ENCODE measurements at places on chromosomes 3 and 15. TPM values are rescaled to one million over a fixed set of nuclear protein-coding genes. Genes with fewer than 3 reads are reported as not detected.

Gene VILL
- total RNA-seq, result 13.0 TPM

Gene SCAMP5
- total RNA-seq, result 2.0 TPM

Gene SEMA6D
- 1.0 TPM for total RNA-seq

GRCh38 chr15:90789462-90789861, 72.3 kb downstream of the BLM start:
- DNase-seq, result no peak

GRCh38 chr3:113212150-113212843, 940 bp downstream of the BOC start:
- DNase-seq, result no peak

Gene APBA2
- 2.0 TPM for total RNA-seq

- no peak for DNase-seq
Observed at GRCh38 chr15:50181201-50181968, 611 bp upstream of the SLC27A2 start.

- DNase-seq, result no peak
Observed at GRCh38 chr3:107077391-107077790, 299.8 kb upstream of the CCDC54 start.

DNA sequence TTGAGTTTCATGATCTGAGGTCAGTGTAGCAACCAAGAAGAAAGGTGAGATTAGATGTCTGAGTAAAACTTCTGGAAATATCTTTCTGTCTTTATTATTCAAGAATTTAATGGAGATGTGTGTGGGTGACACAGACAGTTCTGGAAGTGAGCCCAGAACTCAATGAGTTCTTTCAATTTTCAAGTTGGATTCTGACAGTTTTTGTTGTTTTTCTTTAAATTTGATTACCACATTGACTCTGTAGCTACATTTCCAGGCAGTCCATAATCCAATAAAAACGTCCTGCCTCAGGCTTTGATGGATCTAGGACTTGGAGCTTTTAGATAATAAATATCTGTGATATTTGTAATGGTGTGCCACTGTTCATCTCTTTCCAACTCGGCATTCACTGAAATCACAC, 3.9 kb upstream of the PARP14 start:
- DNase-seq, result no peak

- DNase-seq, result no peak
Observed at GRCh38 chr3:160444411-160444810, 5.2 kb downstream of the TRIM59 start.

DNA sequence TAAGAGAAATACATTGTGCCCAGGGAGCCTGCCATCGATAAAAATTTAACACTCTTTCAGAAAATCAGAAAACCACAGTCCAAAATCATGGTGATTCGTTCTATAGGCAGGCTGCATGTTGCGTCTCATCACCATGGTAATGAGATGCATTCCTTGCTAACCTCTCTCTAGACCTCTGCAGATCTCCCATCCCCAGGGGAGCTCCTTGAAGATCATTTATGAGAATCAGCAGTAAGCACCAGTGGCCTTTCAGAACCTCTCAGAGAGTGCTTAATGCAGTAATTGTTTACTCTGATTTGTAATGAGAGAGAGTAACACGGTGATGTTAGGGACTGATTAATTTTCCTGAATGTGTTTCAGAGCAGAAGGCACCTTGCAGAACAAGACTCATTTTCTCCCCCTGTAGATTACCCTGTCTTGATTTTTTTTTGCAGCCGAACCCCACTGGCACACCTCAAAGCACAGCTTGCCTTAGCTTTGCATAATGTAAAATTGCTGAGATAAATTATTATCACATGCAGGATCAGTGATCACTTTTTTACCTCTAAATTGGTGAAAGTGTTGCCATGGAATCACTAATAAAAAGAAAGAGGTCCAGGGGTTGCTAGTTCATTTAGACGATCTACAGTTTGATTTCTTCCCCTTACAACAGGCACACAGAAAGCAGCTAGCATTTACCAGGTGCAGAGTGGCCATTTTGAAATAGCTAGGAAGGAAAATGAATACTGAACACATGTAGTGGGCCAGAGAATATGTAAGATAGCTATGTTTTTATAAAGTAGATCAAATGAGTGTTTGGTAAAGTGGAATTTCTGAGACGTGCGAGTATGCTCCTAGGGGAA, 98.9 kb upstream of the CHL1 start:
- DNase-seq, result no peak

GRCh38 chr3:45034612-45035252, 8.6 kb downstream of the CLEC3B start:
- no peak for DNase-seq

Gene KCNMB2
- total RNA-seq, result not detected

DNA sequence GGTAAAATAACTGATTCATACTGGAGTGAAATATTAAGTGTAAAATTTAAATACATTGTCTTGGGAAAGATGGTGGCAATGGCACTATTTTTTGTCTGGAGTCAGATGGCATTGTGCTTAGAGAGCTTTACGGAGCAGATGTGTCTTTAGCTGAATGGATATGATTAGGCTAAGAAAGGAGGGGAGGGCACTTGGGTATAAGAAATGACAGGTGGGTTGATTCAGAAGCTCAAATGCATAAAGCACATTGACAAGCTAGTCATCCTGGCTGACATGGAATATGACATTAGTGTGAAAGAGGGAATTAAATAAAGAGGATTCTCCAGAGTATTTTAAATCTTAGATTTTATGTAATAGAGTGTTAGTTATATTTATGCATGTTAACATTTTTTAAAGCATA, 570.1 kb upstream of the CBLB start:
- DNase-seq, result no peak

Gene DUOX1
- 99.2 TPM for total RNA-seq

DNA sequence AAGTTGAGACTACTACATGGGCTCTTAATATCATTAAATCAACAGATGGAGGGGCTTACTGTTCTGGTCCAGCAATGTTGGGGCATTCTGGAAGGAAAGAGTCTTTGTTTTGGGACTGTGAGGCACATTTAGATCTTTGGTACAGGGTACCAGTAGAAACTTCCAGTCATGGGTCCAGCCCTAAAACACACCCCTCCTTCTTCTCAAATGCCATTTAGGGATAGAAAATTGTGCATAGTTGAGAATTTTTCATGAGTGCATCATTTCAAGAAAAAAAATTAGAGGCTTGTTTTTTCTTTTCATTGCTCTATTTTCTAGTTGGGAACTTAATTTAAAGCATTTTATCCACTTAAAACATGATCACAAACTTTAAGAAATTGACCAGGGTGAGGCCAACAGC, 4.1 kb upstream of the RTP1 start:
- no peak for DNase-seq

DNA sequence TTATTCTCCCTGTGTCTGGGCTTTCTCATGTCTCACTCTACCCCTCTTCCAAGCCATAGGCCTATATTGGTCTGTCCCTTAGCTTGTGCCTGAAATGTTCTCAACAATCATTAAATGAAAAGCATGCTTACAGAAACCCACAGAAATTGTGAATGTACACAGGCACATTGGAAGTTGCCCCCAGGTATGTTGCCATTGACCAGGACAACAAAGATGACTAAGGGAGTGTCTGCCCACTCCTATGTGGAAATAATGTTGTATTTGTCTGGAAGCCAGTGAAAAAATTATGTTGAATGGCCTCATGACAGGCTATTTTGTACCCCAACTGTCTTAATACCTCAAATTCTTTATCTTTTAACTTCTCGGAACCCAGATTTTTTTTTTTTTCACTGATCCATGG, 102.0 kb downstream of the TPRG1 start:
- DNase-seq, result no peak

DNA sequence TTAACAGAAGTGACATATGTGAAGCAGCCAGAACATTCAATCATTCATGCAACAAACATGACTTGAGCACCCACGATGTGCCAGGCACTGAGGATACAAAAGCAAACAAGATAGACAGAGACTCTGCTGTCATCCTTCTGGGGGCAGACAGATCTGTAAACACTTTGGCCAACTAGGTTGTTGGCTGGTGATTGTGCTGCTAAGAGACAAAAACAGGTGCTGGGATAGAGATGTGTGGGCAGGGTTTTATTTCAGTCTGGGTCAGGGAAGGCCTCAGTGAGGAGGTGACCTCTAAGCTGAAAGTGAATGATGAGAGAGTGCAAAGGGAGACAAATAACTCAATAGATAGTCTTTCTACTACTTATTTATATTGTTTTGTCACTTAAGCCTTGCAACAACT, 147.0 kb upstream of the VEPH1 start:
- DNase-seq, result no peak

Gene FSIP1
- total RNA-seq, result 0.91 TPM

- no peak for DNase-seq
Observed at GRCh38 chr3:67704322-67704721, 49.9 kb upstream of the SUCLG2 start.

Gene TMEM40
- total RNA-seq, result 43.9 TPM

DNA sequence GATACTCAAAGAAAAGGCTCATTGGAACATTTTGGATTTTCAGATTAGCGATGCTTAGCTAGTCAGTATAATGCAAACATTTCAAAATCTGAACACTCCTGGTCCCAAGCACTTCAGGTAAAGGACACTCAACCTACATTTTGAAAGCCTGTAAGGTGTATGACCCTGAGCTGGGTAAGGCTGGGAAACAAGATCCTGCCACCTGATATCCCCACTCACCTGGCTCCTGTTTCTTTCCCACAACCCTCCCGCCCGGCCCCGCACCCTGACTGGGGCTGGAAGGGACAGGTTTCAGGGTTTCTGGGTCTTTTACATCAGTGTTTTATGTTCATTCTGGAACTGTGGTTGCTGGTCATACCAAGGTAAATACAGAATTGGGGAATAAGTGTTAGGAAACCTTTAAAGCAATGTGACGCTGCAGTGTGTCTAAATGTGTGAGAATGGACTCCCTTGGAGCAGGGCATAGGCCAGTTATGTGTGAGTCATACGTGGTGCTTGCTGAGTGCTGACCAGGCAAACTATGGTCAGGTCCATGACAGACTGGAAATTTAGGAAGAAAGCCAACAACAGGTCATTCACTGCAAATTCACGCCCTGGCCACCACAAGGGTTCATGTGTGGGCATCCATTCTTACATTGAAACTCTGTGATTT, 22.9 kb downstream of the CTXND1 start:
- no peak for DNase-seq

DNA sequence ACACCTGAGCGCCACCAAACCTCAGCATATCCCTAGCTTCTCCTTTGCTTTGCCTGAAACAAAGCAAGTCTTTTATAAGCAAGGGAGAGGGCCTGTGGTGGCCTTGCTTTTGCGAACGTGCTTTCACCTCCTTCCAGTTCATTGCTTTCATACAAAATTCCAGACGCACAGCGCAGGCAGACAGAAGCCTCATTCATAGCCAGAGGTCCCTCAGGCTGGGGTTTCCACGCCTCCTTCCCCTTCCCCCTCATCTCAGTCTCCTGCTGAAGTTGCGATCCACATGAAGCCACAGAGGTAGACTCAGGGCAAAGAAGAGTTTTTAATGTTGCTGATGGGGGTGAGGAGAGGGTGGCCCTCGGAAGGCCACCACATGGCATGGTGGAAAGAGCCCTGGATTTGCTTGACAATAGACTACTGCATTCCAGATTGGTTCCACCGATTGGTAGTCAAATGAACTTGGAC, 59.4 kb upstream of the FLNB start:
- DNase-seq, result no peak

GRCh38 chr3:31305340-31305739, 227.4 kb upstream of the STT3B start:
- no peak for DNase-seq

Gene MORC1
- total RNA-seq, result not detected

DNA sequence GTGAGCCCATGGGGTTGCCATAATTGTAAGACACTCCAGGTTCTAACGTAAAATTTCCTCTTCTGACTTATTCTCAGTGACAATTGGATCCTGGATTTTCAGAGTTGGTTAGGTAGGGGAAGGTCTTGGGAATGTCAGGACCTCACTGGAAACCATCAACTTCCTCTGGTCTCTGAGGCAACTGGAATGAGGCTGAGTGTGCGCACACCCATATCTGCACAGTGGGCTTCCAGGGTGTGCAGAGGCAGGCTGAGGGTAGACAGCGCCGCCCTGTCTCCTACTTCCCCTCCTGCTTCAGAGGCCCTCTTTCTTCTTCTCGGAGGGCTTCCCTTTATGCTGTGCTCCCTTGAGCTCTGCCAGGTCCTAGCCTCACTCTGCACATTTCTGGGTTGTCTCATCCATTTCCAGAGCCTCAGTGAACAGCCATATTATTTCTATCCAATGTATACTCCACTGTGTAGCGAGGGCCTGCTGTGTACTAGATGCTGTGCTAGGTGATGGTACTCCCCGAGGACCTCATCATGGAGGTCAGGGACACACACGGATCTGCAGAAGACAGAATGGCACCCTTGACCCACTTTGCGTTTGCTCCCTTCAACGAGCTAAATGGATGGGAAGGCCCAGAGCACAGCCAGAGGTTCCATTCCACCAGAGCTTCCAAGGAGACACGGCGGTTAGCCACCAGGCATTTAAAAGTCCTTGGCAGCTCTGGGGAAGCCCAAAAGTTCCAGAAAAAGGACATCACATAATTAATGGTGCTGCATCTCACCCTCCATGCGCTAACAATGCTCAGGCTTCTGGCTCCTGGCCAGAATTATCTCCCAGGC, 18.3 kb downstream of the ACAA1 start:
- no peak for DNase-seq

Gene ALS2CL
- total RNA-seq, result 121 TPM

GRCh38 chr3:7567160-7567559, 706.2 kb downstream of the GRM7 start:
- DNase-seq, result no peak

DNA sequence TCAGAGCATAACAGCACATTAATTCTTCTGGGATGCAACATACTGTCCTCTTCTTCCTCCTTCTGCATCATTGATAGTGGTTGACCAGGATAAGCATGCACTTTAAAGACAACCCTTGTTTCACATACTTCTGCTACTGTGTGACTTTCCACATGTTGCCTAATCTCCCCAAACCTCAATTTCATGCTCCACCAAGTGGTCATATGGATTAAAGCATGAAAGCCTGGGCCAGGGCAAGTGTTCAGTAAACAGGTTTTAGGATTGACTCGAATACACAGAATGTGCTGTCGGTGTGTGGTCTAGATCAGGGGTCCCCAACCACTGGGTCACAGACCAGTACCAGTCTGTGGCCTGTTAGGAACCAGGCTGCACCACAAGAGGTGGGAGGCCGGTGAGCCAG, 22.5 kb upstream of the BFSP2 start:
- no peak for DNase-seq

DNA sequence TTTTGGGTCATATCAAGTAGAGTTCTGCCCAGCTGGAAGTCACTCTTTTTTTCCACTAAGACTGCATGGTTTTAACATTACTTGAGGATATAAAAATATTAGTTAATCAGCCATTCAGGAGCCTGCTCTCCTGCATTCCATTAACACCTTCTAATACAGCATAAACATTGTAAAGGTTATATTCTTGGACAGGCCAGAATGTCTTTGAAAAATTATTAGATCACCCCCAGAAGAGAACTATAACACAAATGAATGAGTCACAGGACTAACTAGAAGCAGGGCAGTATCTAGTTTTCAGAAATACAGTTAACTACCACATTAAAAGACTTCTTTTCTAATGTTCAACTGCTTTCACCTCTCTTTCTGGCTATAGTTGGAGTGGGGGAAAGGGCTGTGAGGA, 80.9 kb downstream of the THBS1 start:
- DNase-seq, result no peak
